ENCODE measurements at places on chromosomes 13 and 19.

- DNase-seq: peak; percentile 69
Observed at GRCh38 chr19:13102416-13102665, 317 bp downstream of the LYL1 start.

- no peak for DNase-seq
Observed at GRCh38 chr19:30373593-30373992, 1.4 kb downstream of the ZNF536 start.

- no peak for DNase-seq
Observed at GRCh38 chr13:110470272-110471009, 91.1 kb downstream of the RAB20 start.

DNA sequence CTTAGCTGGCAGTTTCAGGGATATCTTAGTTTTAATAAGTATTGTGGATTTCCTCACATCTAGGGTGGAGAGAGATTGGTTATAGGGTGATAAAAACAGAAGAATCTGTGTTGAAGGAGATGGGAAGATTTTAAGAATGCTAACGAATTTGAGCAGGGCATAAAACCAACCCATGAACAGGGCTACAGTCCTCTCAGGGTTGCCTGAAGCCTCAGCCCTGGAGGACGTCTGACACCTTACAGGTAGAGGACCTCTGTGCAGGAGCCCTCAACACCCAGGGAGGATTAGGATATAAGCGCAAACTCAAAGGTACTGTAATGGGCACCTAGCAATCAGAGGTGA lies 461 bp upstream of the WASF3 start:
- DNase-seq: no peak

- DNase-seq: no peak
Observed at GRCh38 chr13:36530050-36530789, 97.9 kb downstream of the CCNA1 start.

DNA sequence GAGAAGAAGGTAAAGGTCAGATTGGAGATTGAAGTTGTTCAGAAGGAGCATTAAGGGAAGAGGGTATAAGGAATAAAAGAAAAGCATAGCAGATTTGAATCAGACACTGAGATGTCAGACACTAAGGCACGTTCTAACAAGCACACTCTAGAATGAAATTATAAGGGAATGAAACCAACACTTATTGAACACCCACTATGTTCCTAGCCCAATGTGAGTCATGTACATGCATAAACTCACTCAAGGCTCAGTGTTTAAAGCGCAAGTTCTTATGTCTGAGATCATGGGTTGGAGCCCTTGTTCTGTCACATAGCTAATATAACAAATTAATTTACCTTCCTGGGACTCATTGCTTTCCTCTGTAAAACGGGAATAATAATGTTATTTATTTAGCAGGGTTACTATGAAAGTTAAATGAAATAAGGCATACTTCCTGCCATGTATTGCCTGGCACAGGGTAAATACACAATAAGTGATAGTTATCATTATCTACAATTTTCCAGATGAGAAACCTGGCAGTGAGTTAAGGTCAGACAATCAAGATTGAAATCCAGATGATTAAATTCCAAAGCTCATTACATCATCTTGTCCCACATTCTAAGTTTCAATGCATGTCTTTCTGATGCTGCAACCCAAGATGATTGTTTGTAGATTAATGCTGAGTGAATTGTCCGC lies 68.3 kb upstream of the DACH1 start:
- no peak for DNase-seq

GRCh38 chr13:100088273-100088643 lies 635 bp upstream of the PCCA start:
- no peak for DNase-seq

DNA sequence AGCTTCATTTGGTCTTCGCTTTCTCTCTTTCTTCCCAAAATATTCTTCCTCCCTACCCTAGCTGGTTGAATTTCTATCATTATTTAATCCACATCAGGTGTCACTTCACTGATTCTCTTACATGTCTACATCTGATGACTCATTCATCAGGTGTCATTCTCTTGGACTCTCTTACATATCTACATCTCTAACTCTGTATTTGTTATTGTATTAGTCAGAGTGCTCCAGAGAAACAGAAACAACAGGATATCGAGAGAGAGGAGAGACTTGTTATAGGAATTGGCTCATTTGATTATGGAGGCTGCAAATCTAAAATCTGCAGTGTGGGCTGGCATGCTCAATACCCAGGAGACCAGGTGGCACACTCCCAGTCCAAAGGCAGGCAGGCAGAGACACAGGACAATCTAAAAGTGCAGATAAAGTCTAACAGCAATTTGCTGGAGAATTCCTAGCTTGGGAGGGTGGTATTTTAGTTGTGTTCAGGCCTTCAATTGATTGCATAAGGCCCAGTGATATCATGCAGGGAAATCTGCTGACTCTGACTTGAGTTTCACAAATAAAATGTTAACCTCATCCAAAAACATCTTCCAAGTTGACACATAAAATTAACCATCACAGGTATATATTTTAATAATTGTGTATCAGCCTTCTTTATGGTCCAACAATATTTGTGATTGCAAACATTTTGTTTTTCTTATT lies 541.4 kb upstream of the SLITRK5 start:
- no peak for DNase-seq

- DNase-seq: no peak
Observed at GRCh38 chr19:44303320-44303719, 1.5 kb downstream of the ZNF235 start.

DNA sequence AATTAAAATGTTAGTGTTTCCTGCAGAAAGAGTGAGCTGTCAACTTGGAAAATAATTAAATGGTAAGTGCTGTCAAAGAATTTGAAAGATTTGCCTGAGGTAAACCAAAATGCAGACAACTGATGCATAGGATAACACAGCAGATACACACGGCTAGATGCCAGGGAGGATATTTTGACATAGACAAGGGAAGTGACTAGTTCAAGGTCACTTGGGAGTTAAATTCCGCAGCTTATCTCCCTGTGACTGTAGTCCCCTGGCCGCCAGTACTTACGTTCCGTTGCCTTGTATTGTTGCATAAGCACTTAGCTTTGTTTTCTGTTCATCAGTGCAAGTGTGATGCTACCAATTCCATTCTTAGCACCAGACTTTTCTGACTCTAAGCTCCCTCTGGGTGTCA lies 247.3 kb upstream of the MAB21L1 start:
- no peak for DNase-seq

DNA sequence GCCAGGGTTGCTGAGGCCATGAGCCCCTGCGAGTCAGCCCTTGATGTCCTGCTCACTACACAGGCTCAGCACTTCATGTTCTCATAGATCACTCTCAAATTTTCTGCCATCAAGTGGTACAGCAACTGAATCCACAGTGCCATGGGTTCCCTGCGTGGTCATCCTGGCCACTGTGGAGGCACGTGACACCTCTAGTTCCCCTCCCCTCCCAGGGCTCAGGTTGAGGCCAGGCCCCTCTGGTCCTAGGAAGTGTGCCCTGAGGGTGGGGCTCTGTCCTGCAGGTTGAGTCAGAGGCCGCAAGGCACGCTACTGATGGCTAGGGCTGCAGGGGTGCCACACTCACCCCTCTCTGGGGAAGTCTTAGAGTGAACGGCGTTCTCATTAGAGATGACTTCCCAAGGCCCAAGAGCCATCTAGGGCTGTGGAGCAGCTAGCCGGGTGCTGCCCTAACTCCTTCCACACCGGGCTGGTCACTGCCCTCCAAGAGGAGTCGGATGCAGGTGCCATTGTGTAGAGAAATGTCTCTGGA lies 39.8 kb upstream of the TPM4 start:
- DNase-seq: no peak

DNA sequence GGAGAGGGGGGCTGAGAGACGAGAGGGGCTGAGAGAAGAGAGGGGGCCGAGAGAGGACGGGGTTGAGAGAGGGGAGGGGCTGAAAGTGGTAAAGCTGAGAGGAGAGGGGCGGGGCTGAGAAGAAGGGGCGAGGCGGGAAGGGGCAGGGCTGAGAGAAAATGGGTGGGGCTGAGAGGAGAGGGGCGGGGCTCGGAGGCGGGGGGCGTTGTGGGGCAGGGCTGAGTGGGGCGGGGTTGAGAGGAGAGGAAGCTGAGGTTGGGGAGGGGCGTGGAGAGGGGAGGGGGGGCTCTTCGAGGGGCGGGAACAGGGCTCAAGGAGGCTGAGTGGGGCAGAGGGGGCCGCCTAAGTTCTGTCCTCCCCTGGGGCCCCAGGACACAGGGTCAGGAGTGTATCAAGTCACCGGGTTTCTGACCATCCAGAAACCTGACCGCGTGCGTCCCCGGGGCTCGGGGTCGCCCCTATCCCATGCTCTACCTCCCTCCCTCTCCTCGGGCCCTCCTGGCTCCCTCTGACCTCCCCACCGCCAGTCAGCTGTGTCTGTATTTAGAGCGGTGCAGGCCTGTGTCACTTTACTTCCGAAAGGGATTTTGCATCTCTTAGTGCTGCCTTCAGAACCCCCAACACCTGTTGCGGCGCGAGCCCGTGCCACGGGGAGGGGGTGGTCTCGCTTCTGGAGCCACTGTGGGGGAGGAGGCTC lies 38.6 kb upstream of the SEMA6B start:
- peak; percentile 87 for DNase-seq

DNA sequence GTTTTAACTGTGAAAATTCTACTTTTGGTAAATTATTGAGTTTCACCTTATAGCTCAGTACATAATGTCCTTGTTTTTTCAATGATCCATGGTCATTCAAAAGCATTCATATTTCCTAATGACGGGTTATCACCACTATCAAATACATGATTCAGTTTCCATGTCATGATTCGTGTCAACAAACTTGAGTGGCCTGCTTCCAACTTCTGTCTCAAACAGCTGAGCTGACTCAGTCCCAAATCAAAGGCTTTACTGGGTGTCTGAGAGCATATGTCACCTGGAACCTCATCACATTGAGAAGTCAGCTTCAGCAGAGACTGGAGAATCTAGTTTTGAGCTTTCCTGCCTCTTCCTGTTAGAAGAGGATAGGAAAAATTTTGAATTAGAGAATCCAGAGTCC lies 40.3 kb upstream of the SGCG start:
- DNase-seq: no peak

DNA sequence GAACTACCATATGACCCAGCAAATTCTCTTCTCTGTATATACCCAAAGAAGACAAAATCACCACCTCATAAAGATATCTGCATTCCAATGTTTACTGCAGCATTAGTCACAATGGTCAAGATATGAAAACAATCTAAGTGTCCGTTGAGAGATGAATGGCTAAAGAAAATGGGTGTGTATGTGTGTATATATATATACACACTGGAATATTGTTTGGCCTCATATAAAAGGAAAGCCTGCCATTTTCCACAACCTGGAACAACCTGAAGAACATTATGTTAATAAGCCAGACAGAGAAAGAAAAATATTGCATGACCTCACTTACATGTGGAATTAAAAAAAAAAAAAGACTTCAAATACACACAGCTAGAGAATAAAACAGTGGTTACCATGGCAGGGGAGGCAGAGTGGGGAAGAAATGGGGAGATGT lies 29.5 kb upstream of the RBM26 start:
- DNase-seq: no peak

- no peak for DNase-seq
Observed at GRCh38 chr19:35710784-35711723, 6.7 kb downstream of the ZBTB32 start.

GRCh38 chr19:383922-384798 lies 24.8 kb downstream of the C2CD4C start:
- no peak for DNase-seq

- no peak for DNase-seq
Observed at GRCh38 chr13:27421101-27421871, 3.1 kb upstream of the GTF3A start.

- no peak for DNase-seq
Observed at GRCh38 chr19:50199259-50199555, 4.2 kb upstream of the MYH14 start.

- no peak for DNase-seq
Observed at GRCh38 chr19:6719992-6720368, 470 bp downstream of the C3 start.

DNA sequence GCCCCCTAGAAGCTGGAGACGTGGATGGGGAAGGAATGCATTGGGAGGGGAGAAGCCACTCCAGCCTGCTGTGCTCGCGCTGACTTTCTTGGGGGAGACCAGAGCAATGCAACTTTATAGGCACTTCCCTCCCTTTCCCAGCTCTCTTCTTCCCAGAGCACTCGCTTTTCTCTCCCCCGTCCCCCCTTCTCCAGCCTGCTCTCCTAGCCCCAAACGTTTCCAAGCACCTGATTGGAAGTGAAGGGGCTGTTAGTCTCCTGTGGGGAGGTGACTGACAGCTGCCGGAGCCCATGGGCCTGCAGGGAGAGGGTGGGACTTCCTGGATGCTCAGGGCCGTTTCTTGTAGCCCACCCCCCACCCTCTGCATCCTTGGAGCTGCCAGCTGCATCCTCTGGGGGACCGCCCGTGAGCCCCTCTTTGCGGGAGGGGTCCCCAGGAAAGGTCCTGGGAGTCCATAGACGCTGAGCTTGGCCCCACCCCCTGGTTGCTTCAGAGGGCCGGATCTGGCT lies 2.5 kb downstream of the HDGFL2 start:
- DNase-seq: peak; percentile 88

DNA sequence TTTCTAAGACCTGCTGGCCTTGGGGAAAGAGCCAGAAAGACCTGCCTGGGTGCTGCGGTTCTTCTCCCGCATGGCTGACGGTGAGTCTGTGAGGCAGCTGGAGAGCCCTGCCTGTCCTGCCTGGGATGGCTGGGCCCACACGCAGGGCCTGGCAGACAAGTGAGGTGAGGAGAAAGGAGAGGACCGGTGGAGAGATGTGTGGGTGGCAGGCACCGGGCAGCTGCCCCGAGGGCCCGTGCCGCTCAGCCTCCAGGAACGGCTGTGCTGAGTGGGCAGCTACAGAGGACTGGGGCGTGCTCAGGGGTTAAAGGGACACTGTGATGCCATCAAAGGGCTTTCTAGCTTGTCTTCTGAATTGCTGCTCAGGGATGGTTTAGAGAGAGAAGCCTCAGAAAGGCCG lies 53.8 kb downstream of the MLLT1 start:
- DNase-seq: no peak

DNA sequence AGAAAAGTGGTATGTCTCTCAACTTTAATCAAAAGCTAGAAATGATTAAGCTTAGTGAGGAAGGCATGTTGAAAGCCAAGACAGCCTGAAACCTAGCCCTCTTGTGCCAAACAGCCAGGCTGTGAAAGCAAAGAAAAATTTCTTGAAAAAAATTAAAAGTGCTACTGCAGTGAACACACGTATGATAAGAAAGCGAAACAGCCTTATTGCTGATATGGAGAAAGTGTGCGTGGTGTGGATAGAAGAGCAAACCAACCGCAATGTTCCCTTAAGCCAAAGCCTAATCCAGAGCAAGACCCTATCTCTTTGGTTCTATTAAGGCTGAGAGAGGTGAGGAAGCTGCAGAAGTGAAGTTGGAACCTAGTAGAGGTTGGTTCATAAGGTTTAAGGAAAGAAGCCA lies 96.4 kb downstream of the ZDHHC20 start:
- no peak for DNase-seq

DNA sequence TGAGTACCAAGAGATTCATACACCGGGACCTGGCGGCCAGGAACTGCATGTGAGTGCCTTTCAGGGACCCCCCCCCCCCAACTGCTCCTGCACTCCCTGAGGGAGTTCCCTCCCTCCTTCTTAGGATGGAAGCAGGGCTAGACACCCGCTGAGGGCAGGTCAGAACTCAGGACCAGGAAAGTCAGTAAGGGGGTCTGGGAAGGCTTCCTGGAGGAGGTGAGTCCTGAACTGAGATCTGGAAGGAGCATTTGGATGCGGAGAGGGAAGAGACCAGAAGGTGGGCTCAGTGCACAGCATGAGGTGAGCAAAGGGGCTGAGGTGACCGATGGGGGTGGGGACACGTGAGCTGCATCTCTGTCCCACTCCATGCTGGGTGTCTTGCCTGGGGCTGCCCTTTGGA lies 10.5 kb upstream of the HNRNPUL1 start:
- DNase-seq: no peak

- DNase-seq: no peak
Observed at GRCh38 chr13:73167028-73167820, 108.4 kb downstream of the KLF5 start.

- no peak for DNase-seq
Observed at GRCh38 chr13:81184556-81185265, 843.8 kb upstream of the SPRY2 start.
